ENCODE measurements at places on chromosomes 5 and 9. TPM values are rescaled to one million over a fixed set of nuclear protein-coding genes. Genes with fewer than 3 reads are reported as not detected.

Gene PALM2AKAP2
- 0.08 TPM for polyA plus RNA-seq

Gene SEC61B
- 272 TPM for polyA plus RNA-seq

Gene HSDL2
- polyA plus RNA-seq = 29.8 TPM

Gene ELAVL2
- not detected for polyA plus RNA-seq

Gene PRRX2
- polyA plus RNA-seq = not detected

Gene GLRA1
- polyA plus RNA-seq = not detected

Gene NIM1K
- not detected for polyA plus RNA-seq

Gene CSF1R
- polyA plus RNA-seq = 0.93 TPM

Gene SETX
- polyA plus RNA-seq = 49.3 TPM

Gene TUBB4B
- polyA plus RNA-seq = 43.7 TPM

Gene IFNB1
- polyA plus RNA-seq = not detected

Gene RASGEF1C
- not detected for polyA plus RNA-seq

Gene ANXA2R
- 22.2 TPM for polyA plus RNA-seq

Gene JADE2
- polyA plus RNA-seq = 27.6 TPM

Gene KCNV2
- polyA plus RNA-seq = not detected

Gene PPP2R2B
- polyA plus RNA-seq = not detected

Gene DAPK1
- 0.32 TPM for polyA plus RNA-seq

Gene F12
- 1.4 TPM for polyA plus RNA-seq

Gene PROB1
- polyA plus RNA-seq = 1.00 TPM

Gene ENTPD8
- not detected for polyA plus RNA-seq

Gene SLC36A1
- polyA plus RNA-seq = 1.6 TPM

Gene SLC6A3
- polyA plus RNA-seq = 0.09 TPM

Data from naive B cell (primary cell).